Mucosa of gallbladder (tissue), 1 donor: ENCODE measurements at places on chromosomes 4 and X. TPM values are rescaled to one million over a fixed set of nuclear protein-coding genes. Genes with fewer than 3 reads are reported as not detected.

The CSAG3 gene
- not detected for total RNA-seq

DNA sequence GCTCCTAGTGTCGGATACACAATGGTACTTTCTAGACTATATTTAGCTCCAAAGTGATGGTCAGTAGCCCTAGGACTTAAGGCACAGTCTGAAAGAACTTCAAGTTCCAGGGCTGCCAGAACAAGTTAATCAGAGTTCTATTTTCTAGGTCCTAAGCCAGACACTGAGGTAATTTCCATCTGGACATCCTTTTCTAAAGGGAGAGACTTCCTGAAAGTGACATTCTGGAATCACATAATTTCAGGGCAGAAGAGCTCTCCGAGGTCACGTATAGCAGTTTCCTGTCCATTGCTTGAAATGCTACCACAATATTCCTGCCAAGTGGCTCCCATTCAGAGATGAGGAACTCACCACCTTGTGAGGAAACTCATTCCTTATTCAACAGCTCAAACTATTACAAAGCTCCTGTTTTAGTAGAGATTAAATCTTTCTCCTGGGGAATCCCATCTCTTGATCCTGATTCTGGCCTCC lies 117.9 kb downstream of the COL25A1 start:
- DNase-seq = no peak

GRCh38 chr4:111066447-111066846 lies 443.6 kb upstream of the PITX2 start:
- DNase-seq = no peak

- no peak for DNase-seq
These were observed 1.1 kb downstream of the NKX3-2 start for GRCh38 chr4:13543032-13543838.
